CD4-positive, alpha-beta T cell treated with Interleukin-21 for 1 hour (primary cell): ENCODE measurements at places on chromosomes 4 and X.
A peak's percentile ranks its signal among the peaks of the same experiment; 100 is the strongest.

DNA sequence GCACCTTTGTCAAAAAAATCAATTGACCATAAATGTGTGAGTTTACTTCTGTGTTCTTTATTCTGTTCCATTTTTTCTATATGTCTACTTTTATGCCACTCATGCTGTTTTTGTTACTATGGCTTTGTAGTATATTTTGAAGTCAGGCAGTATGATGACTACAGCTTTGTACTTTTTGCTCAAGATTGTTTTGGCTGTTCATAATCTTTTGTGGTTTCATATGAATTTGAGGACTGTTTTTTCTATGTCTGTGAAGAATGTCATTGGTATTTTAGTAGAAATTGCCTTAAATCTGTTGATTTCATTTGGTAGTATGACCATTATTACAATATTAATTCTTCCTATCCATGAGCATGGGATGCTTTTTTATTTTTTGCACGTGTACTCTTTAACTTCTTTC is 346.8 kb downstream of the PPP3CA start:
- DNase-seq, result no peak

- no peak for DNase-seq
Measured at GRCh38 chr4:153585026-153585425, 99.1 kb upstream of the TLR2 start.

DNA sequence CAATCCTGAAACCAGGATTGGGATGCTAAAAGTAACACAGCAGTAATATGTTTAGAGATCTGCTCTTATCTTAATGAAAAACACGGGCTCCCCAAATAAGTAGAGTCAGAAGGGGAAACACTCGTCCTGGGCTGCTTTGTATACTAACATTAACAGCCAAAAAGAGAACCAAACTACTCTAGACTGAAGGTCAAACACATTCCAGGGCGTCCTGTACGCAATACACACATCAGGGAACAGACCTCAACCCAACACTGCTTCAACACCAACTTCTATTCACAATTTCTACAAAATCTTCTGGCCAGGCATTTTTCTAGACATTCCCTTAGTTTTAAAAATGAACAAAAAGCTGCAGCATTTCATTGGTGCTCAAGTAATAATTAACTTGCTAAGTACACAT is 21.4 kb downstream of the FAT1 start:
- no peak for DNase-seq

DNA sequence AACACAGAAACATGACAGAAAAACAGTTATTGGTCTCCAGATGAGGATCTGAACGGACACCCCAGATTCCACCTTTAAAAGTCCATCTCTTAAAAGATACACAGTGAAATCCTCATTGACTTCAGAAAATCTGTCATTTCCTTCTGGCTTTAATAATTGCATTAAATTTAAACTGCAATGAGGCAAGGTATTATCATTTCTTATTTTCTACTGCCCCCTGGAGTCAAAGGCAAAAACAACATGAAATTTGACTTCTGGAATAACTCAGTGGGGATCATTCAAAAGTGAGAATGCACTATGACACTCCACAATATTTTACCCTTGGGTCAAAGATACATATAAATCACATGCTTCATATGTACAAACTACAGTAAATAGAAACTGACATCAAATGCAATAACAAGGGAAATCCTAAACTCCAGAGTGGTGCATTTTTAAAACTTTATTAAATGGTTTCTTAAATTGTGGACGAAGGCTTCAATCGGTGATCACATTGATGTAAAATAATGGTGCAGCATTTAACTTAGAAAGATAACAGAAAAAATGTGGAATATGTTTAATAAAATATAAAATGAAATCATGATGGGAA is 56.4 kb upstream of the SPANXN1 start:
- no peak for DNase-seq

DNA sequence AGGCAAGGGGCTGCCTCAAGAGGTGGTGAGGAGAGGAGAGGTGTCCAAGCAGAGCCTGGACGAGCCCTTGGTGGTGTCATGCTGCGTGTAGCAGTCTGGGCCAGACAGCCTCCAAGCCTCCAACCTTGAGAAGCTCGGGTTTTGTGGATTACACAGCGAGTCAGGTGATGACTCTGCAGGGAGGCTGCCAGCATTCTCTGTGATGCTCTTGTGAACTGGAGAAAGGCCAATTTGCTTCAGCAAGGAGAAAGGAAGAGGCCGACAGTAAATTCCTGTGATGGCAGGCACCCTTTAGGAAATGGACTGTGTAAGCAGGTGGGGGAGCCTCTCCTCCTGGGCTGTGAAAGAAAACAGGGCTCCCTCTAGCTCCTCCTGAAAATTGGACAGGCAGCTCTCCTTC is 36.0 kb upstream of the CD99L2 start:
- no peak for DNase-seq

DNA sequence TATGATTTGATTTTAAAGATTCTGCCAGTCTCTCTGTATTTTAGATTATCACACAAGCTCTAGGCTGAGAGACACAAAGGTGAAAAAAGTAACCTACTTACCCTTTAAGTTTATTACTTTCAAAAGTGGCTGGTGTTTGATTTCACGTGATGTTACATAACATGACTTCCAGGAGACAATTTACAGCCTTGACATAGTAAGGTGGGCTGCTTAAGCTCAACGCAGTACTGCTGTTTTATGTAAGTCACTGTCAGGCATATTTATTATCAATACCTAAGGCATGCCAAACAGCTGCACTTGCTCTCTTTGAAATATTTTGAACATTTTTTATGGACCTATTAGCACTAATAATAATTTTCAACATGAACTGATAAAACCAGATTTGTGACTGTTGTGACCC is 451.5 kb upstream of the FAM241A start:
- no peak for DNase-seq

DNA sequence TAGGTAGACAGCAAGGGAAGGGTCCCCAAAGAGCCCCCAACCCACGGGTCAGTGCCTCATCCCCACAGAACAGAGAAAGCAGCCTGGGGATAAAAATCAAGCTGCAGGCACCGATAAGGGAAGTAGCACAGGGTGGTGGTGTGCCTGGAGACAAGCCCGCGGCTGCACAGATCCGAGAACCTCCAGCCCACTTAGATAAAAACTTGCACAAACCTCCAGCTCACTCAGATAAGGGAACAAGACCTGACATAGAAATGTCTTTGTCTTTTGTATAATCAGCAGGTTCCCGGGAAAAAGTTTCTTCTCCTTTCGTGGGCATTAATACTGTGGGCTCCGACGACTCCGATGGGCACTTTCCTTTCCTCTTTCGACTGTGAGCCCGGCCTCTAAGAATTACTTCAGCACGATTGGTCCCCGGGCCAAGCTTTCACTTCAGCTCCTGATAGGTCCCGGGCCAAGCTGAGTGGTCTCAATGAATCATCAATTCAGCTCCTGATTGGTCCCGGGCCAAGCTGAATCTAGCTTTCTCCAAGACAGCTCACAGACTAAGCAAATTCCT is 32.4 kb downstream of the PRDX4 start:
- DNase-seq, result peak; percentile 1

DNA sequence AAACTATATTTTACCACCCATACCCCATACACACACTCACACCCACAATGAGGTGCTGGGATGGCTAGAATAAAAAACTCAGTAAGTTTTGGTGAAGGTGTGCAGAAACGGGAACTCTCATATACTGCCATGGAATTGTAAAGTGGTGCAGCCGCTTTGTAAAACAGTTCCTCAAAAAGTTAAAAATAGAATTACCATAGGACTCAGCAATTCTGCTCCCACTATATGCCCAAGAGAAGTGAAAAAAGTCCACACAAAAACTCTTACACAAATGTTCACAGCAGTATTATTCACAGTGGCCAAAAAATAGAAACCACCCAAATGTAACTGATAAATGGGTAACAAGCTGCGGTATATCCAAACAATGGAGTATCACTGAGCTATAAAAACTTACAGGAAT is 6.5 kb downstream of the CENPU start:
- DNase-seq, result no peak

- DNase-seq, result no peak
Measured at GRCh38 chrX:109927663-109928273, 75.1 kb upstream of the TMEM164 start.

DNA sequence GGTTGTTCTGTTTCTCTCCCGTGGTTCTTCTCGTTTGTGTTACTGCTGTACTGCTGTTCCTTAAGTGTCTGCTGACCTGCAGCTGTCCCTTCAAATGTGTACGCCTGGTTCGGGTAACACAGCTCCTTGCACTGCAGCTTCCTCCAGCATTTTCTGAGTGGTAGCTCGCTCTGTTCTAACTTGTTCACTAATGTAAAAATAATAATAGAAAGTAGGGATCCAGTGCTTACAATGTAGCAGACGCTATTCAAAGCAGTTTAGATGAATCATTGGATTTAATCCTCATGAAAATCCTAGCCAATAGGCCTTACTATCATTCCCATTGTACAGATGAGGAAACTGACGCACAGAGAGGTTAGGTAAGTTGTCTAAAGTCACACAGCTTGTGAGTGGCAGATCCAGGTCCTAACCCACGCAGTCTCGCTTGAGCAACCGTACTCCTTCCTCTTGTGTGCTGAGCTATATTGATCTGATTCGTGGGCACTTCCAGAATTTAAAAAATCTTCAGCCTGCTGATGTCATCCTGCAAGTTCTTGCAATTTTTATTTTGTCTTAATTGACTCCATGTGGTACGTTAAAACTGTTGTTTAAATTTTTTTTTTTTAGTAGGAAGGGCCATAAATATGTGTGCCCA is 448.2 kb upstream of the FAT1 start:
- DNase-seq, result no peak

DNA sequence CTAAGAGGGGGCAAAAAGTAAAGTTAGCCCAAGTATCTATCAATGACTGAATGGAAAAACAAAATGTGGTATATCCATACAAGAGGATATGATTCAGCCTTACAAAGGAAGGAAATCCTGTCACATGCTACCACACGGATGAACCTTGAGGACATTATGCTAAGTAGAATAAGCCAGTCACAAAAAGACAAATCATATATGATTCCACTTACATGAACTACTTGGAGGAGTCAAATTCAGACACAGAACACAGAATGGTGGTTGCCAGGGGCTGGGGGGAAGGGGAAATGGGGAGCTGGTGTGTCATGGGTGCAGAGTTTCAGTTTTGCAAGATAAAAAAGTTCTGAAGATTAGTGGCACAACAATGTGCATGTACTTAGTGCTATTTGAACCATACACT is 101.8 kb downstream of the SH3KBP1 start:
- no peak for DNase-seq

DNA sequence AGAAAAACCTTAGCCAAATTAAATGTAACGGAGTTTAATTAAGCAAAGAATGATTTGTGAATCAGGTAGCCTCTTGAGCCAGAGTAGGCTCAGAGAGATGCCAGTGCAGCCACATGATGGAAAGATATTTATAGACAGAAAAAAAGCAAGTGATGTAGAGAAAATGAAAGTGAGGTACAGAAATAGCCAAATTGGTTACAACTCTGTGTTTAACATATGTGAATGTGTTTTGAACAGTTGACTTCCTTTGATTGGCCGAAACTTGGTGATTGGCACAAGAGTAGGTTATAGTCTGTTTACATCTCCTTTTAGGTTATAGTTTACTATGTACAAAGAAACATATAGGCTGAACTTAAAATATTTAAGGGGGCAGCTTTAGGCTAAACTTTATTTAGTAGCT is 459.9 kb upstream of the BOD1L1 start:
- DNase-seq, result no peak

DNA sequence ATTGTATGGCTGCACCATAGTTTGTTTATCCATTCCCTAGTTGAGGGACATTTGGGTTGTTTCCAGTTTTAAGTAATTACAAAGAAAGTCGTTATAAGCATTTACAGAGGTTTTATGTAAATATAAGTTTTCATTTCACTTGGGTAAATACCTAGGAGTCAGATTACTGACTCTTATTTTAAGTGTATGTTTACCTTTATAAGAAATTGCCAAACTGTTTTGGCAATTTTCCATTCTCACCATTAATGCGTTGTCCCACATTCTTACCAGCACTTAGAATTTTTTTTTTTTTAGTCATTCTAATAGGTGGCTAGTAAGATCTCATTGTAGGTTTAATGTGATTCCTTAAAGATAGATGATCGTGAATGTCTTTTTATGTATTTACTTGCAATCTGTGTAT is 121.5 kb upstream of the NR3C2 start:
- DNase-seq, result no peak

- DNase-seq, result no peak
Measured at GRCh38 chrX:23805389-23805788, 22.4 kb downstream of the SAT1 start.

- DNase-seq, result no peak
Measured at GRCh38 chr4:107999932-108000539, 10.3 kb downstream of the HADH start.

GRCh38 chrX:109775386-109775785 is 42.3 kb upstream of the ACSL4 start:
- DNase-seq, result no peak

DNA sequence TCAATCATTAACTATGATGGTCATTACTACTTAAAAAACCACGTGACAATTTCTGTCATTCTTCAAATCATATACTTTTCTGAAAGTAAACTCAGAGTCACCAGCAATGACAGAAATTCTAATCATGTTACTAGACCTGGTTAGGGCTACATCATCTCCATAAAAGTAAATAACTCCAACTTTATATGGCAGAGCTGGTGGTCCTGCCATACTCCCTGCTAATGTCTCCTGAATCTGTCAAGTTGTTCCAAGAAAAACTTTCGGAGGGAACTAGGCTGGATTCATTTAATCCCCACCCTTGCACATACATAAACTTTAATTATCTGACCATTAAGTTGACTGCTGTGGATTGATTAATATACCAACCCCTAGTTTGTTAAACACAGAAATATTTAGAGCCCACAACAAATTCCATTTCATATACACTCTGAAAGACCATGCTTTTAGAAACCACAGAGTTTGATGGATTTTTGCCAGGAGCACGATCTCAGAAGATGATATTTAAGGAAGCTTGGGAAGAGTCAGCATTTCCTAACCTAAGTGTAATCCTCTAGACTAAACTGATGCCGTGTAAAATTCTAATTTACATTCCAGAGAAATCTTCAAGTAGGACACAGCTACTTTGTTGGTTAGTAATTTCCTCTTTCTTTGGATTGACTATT is 577.0 kb downstream of the FAT4 start:
- DNase-seq, result no peak

DNA sequence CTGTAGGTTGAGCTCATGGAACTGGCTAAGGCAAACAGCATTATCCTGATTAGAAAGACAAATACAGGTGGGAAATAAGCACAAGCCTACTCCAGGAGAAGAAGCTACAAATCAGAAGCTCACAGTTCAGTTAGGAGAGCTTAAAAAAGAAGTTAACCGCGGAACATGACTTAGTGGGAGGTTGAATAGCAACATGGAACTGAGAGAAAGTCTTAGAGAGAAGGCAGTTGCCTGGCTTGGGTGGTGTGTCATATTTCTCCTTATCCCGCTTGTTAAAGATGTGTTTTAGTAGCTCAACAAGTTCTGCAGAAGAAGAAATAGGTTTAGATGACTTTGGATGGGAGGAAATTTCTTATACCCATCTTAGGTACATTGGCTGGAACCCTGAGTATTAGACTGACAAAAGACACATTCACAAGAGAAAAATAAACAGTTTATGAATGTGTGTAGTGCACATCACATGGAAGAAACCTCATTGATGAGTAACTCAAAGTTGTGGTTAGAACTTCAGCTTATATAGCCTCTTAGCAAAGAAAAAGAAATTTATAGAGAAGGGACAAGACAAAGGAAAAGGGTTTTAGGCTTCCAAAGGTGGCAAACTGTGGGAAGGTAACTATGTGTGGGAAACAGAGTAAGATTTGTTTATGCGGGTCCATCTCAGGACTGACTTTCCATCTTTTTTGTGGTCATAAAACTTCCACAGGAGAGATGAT is 37.4 kb upstream of the RXFP1 start:
- DNase-seq, result no peak

GRCh38 chr4:6887591-6888371 is 21.8 kb upstream of the TBC1D14 start:
- DNase-seq, result no peak

- no peak for DNase-seq
Measured at GRCh38 chr4:6235901-6236640, 33.6 kb upstream of the WFS1 start.
